Activated CD8-positive, alpha-beta memory T cell treated with anti-CD3 and anti-CD28 coated beads, Interleukin-2, amount 50 U/mL, for 4 hours (primary cell): ENCODE measurements at places on chromosomes 2 and 18.
A peak's percentile ranks its signal among the peaks of the same experiment; 100 is the strongest.

DNA sequence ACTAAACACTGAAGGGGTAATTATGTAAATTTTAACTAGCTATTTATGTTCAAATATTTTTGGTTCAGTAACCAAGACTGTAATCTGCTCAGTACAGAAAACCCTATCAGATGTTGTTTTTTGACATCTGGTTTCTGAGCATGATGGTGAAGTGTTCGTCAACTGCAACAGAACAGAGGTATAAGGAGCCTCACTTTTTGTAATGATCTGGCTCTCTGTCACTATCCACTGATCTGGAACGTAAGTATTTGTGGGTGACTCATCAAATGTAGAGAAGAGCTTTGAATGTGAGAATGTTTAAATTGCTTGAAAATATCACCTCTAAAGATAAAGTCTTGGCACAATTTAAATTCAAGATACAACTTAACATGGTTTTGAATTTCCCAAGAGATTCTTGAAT, 213.6 kb upstream of the FAM98A start:
- no peak for DNase-seq

GRCh38 chr18:22559414-22560274, 141.9 kb upstream of the CTAGE1 start:
- DNase-seq: peak; percentile 30

DNA sequence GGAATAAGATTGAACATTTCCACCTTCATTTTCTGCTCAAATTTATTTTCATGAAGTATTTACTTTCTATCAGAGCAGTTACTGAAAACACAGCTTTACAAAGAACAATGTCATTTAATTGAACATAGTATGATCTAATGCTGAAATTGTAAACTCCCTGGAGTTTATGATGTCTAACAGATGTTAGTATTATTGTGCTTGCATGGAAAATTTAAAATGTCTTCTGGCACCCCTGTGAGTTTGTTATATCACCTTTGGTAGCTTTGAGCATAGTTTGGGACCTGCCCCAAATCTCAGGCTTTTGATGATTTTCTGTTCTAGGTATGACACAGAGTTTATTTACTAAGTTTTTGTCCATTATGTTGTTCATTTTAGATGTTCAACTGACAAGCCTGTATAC, 28.1 kb downstream of the FAM171B start:
- DNase-seq: no peak

DNA sequence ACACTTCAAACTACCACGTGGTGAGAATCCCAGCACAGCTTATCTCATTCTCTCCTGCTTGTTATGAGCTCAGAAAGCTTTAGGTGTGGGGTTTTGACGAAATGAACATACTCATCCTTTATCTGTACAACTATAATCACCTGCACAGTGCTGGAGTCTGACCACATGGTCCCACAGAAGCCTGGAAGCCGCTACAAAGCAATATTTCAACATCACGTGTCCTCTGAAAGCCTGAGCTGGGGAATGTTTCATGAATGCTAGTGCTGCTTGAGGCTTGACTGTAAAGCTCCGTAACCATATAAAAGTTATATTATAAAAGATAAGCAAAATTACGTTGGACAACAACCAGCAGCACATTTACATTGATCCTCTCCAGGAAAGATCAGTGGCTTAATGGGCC, 43.9 kb downstream of the PIEZO2 start:
- no peak for DNase-seq

DNA sequence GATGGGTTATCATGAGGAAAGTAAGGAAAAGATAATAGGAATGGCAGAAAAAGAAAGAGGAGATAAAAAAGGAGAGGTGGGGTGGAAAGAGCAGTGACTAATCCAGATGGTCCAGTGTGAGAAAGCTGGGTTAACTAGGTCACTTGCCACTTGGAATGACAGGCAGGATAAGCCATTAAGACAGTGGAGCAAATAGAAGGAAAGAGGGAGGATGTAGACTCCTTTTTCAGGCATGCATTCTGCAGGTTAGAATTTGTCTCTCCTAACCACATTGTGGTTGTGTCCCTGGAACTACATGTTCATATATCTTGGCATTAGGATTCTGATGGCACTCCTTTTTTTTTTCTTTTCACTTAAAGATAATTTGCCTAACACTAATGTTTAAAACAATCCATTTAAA, 13.4 kb upstream of the NEMP2 start:
- no peak for DNase-seq

DNA sequence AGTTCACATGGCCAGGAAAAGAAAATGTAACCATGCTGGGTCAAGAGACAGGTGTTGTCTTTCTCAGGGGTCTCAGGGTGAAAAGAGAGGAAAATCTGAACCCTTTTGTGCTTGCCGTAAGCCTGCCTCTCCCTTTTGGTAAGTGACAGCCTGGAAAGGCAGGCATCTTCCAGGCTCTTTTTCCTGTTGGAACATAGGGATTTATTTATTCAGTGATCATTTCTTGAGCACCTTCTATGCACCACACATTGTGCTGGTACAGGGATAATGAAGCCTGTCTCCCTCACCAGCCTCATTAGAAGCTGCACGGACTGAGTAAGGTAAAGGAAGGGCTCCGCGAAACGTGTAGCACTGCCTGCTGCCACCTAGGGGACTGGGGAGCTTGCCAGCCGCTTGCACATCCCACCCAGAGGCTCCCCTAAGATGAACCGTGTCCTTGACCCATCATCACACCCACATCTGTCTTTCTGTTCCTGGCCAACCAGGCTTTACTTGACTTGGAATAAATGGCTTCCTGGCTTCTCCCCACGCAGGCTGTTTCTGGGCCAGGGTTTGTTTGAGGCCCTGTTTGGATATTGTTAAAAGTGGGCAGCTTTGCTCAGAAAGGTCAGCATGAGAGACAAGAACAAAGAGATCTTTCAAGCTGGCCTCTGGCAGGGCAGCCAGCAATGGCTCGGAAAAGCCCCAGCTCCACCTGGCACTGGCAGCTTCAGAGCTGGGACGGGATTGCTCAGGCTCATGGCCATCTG, 73.3 kb upstream of the MCFD2 start:
- DNase-seq: no peak

DNA sequence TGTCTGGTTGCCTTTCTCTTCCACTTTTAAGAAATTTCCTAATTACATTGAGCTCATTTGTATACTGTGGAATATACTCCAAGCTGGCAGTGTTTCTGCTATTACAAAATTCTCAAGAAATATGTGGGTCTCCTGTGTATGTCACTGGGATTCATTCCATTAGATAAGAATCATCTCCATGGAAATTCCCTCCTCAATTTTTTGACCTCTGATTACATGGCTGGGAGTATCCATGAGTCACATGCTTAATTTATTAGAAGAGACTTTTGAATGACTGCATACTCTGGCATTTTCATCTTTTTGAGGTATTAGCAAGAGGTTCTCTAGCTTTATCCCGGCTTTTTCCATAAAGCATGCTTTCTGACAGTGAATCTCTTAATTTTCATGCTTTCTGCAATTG, 665.5 kb upstream of the CNTNAP5 start:
- DNase-seq: no peak

DNA sequence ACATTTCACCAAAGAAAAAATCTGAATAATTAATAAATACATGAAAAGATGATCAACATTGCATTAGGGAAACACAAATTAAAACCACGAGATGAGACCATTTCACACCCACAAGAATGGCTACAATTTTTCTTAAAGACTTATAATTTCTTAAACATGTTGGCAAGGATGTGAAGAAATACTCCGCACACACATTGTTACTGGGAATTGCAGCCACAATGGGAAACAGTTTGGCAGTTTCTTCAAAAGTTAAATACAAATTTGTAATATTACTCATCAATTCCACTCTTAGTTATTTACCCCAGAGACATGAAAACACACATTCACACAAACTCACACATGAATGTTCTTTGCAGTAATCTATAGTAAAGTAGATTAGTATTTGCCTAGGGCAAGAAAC, 363.3 kb upstream of the SMIM21 start:
- DNase-seq: no peak

DNA sequence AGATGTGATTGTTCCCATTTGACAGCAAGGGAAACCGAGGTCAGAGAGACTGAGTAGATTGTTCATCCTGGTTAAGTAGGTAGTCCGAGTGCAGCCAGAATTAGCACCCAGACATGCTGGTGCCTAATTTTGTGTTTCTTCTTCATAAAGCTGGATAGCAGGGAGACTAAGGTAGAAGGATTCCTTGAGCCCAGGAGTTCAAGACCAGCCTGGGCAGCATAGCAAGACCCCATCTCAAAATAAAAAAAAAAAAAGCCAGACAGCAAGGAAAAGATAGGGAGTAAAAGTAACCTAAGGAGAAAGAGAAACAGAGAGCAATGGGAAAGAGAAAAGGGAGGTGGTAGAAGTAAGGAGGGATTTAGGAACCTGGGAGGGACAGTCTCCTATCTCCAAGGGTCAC, 120.6 kb downstream of the PRKCE start:
- no peak for DNase-seq

GRCh38 chr2:239587311-239587731, 186.5 kb upstream of the HDAC4 start:
- DNase-seq: no peak

GRCh38 chr2:157627594-157628476, 829 bp downstream of the ACVR1C start:
- peak; percentile 50 for DNase-seq

DNA sequence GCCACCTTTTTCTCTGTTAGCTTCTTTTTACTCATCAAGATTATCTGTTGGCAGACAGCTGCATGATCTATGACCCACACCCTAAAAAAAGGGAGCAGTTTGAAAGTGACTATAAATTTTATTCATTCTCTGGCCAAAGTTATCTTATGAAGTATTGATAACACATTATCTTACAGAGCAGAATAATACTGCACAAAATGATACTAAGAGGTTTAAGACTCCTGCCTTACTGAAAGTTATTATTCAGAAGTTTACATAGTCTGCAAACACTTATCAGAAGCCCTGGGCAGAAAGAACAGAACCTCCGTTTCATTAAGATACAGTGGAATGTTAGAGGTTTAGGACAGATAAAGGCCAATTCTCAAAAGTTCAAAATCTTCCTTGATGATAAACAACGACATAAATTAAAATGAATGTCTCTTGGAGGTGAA, 78.2 kb downstream of the ZEB2 start:
- no peak for DNase-seq

GRCh38 chr2:61469424-61470121, 1.3 kb downstream of the USP34 start:
- DNase-seq: no peak

- DNase-seq: no peak
These were observed 226.8 kb upstream of the CHST9 start for GRCh38 chr18:27411911-27412310.

DNA sequence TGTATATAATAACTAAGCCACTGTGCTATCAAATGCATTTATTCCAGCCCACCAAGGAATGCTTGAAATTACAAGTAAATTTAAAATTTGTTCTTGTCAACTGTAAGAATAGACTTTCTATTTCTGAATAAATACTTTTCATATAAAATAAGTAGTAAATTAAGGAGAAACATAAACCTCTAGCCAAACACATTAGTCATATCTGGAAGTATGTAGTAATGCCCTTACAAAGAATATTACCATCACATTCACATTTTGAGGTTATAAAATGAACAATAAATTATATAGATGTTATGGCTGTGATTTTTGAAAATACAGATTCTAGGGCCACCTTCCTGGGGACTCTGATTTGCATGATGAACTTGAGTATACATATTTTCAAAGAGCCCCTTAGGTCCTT, 54.7 kb downstream of the SERPINB7 start:
- no peak for DNase-seq

DNA sequence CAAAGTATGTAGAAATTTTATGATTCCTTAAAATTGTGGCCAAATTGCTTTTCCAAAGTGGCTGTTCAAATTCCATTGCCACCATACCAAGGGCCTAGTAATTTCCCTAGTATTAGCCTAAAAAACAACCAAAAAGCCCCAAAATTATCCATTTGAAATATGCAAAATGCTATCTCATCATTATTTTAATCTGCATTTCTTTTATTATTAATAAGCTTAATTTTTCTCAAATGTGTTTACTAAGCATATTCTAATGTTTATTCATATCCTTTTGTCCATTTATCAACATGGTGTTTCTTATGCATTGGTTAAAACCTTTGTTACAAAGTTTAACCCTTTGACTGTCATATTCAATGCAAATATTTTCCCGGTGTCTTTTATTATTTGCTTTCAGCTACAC, 48.0 kb downstream of the PID1 start:
- no peak for DNase-seq

DNA sequence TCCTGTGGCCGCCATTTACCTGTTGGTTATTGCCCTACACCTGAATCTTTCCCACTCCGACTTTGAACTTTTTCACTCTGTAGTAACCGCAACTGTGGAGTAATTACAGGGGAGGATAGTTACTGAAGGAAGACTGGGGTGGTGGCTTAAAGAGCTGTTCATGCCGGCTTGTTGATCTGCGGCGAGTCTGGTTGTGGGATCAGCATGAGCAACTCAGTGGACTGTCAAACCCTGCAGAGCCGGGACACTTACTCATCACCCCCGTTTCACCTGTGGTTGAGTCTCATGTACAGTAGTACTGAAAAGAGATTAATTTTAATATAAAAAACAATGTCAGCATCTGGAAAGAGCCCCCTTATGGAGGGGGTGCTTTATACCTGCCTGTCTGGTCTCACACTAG, 2.1 kb downstream of the ASB1 start:
- DNase-seq: no peak

- DNase-seq: no peak
These were observed 115.0 kb upstream of the GLS start for GRCh38 chr2:190765386-190766173.

GRCh38 chr2:13916066-13916465, 716.5 kb upstream of the LRATD1 start:
- no peak for DNase-seq

DNA sequence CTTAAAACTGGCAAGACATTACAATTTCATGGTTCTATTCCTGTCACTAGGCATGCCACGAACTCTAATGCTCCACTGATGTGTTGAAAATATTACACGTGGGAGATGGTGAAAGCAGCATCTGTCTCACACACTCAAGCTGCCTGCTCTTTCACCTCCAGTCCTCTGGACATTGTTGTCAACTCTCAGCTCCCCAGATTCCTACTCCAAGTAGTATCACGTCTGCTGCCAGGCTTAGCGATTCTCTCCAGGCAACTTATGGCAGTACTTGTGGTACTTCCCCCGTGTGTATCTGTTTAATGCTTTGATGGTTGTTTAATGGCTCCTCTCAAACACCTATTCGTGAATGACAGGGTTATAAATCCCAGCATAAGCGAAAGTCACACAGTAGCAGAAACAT, 103.8 kb downstream of the TMEFF2 start:
- DNase-seq: no peak

DNA sequence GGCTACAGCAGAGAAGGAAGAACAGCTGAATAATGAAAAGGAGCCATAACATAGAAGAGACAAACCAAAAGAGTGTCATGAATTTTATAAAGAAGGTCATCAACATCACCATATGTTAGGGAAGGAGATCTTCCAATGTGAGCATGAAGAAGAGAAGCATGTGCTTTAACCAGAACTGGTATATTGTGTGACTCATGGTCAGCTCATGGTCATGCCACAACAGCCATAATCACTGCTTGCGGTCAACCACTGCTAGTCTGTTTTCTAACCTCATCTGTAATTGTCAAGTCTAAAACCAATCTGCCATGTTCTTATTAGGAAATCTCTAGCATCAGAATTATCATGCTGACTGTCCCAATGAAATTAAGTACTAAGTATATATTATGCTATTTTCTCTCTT, 204.1 kb upstream of the VRK2 start:
- DNase-seq: no peak
